ENCODE measurements at places on chromosomes 2 and 18.

DNA sequence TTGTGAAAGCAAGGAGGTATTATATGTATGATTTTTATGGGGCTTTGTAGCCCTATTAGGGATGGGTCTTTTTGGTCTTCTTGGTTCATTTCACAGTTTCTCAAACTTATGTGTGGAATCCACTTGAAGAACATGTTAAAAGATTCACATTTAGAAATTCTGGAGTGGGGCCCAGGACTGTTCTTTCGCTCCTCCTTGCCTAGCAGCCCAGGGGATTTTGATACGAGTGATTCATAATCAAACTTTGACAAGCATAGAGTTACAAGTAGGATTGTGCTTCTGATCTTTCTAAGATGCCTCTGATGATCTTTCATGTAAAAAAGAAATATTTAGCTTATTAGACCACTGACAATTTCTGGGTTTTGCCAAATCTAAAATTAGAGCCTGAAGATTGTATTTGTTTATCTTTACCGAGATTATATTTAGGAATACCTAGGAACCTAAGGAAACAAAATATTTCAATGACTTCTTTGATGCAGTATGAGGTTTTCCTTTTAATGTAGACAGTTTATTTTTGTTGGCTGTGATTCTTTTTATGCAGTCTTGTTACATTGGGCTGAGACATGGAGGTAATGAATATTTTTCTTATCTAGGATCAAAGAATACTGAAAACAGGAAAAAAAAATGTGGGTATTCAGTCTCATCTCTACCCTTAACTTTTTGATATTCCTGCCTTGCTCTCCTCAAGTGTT is 324.0 kb downstream of the PARD3B start:
- no peak for DNase-seq

DNA sequence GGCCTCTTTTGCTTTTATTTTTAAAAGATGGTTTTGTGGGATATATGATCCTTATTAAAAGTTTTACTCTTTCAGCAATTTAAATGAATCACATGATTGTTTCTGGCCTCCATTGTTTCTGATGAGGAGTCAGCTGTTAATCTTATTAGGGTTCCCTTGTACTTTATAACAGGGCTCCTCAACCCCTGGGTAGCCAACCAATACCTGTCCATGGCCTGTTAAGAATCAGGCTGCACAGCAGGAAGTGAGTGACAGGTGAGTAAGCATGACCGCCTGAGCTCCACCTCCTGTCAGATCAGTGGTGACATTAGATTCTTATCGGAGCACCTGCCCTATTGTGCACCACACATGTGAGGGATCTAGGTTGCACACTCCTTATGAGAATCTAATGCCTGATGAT is 45.1 kb upstream of the FAM98A start:
- no peak for DNase-seq

GRCh38 chr2:64749446-64749845 is 95.7 kb upstream of the SERTAD2 start:
- no peak for DNase-seq

DNA sequence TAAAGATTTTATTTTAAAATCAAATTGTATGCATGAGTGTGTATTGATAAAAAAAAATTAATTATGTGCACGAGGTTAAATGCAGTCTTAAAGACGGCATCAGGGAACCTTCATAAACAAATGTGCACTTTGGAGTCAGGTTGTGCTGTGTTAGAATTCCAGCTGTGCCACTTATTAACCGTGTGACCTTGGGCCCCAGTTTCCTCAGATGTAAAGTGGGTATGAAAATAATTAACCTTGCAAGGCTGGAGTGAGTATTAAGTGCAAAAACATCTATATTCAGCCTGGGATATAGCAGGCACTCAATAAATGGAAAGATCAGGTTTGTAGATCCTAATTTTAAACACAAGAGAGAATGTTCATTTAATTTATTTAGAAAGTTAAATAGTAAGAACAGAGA is 14.5 kb upstream of the MYCN start:
- no peak for DNase-seq

DNA sequence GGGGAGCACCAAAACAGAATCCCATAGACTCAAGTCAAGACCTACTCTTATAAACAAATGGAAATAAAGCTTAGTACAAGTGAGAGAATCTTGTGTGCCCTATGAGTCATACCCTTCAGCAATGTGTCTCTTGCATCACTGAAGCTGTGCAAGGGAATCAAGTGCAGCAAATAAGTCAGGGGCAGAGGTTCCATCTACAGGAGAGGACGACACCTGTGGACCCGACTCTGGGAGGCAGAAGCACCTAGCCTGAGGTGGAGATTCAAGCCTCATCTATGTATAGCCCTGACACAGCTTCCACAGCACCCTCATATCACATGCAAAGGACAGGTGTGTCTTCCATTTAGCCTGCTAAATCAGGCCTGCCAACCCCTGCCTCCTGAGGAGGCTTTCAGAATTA is 298.2 kb downstream of the CNTNAP5 start:
- DNase-seq, result no peak

DNA sequence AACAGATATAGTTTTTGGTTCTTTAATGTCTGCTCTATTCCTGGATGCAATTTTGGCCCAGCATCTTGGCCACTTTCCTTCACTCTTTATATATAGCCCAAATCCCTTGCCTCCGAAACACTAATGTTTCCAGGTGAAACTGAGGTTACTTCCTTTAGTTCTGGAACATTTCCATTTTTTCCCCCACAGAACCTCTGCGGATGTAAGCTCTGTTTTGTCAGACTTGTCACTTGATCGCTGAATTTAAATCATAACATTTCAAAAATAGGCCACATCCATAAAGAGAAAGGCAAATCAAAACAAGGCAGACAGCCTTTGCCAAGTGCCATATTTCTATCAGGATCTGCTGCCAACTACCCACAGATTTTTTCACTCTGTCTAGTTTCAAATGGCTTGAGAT is 115.1 kb downstream of the ANKRD44 start:
- no peak for DNase-seq

GRCh38 chr2:102070058-102070642 is 72.4 kb upstream of the IL1R1 start:
- DNase-seq, result no peak

GRCh38 chr2:216131175-216131926 is 22.2 kb downstream of the XRCC5 start:
- DNase-seq, result no peak

- no peak for DNase-seq
These were observed 891.4 kb downstream of the CCDC85A start for GRCh38 chr2:57075226-57075625.
